ENCODE measurements at places on chromosomes 2 and 18.

GRCh38 chr2:122098306-122098705 lies 342.9 kb downstream of the TSN start:
- DNase-seq, result no peak

DNA sequence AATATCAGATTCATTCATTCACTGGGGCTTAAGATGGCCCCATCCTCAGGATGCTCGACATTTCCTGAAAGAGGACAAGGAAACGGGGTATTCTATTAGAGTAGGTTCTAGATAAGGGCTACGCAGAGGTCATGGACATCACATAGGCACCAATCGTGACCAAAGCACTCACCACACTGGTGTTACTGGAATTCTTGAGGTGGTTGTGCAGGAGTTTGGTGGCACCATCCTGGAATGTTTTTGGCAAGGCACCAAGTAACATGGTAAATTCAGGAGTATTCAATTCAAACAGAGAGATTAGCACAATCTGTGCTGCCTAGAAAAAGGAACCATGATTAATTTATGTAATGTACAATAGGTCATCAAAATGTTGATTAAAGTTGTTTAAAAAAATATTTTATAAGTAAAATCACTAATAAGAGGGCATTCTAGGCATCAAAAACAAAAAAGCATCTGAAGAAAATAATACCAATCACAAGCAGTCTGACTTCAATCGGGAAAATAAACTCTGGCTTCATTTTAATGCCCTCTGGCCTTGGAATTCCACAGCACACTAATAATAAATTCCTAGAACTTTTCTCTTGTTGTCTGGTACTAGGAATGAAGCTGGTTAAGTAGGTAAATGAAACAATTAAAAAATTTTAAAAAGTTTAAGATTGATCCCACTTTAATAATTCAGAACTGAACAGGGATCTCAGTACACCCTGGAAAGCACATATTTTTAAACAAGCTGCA lies 102.8 kb upstream of the TFCP2L1 start:
- no peak for DNase-seq

GRCh38 chr2:15976354-15976753 lies 36.0 kb downstream of the MYCN start:
- DNase-seq, result no peak

DNA sequence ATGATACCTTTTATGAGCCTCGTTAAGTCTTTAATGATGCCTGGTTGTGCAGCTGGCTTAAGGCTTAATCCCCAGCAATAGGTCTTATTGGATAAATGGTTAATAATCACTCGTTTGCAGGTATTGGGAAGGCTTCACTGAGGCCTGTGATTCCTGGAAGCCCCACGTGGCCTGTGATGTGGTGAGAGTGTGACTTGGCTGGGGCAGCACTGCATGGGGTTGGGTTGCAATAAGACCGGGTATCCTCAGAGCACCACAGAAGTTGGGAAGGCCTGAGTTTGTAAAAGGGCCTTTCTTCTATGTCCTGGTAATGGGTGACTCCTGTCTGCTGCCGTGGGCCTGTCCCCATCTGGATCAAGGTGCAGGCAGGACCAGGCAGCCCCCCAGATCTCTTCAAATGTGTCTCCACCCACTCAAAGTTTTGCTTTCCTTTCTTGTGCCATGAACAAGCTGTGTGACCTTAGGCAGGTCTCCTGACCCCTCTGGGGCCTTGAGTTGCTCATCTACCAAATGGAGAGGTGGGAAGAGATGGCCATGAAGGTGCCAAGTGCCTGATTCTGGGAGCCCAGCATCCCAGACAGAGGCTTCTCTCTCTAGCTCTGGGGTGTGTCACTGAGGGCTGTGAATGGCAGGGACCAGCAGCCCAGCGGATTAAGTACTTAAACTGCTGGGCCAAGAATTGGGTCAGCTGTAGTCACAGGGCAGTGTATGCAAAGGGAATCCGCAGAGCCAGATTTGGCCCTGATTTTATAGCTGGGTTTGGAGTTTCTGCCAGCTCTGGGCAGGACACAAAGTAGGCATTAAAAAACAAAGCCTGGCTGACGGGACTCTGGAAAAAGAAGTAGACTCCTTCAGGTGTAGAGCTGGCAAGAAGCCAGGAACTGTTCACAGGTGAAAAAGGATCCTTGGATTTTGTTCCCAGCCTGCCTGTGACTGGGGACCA lies 24.4 kb downstream of the LBH start:
- DNase-seq, result no peak

DNA sequence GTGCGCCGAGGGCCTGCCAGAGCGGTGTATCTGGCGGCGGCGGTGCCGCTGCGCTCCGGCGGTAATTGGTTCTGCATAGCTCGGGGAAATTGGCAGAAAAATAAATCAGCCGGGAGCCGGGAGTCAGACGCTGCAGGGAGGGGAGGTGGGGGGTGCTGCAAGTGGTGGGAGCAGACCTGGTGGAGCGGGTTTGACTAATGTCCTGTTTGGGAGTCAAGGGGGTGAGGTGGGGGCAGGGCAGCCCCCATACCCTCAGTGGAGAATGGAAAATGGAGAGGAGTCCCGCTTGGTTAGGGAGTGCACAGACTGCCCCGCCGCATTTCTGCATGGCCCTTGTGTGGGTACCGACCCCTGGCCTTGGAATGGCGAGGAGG lies 107.3 kb downstream of the DYSF start:
- no peak for DNase-seq

GRCh38 chr18:39359636-39360035 lies 1794.0 kb upstream of the CELF4 start:
- no peak for DNase-seq

DNA sequence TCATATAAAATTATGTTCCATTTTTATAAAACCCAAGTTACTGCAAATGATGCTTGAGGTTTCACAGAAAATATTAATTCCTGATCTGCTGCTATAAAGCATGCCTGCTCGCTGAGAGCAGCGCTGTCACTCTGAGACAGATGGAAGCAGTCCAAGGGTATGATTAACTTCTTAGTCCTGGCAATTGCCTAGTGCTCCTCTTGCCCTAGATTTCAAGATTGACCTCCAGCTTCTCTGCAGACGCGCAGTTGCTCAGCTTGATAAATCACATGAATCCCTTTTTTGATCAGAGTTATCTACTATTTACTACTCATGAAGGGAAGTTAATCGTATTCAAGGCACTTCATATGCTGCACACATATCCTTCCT lies 154.6 kb upstream of the REV1 start:
- no peak for DNase-seq

DNA sequence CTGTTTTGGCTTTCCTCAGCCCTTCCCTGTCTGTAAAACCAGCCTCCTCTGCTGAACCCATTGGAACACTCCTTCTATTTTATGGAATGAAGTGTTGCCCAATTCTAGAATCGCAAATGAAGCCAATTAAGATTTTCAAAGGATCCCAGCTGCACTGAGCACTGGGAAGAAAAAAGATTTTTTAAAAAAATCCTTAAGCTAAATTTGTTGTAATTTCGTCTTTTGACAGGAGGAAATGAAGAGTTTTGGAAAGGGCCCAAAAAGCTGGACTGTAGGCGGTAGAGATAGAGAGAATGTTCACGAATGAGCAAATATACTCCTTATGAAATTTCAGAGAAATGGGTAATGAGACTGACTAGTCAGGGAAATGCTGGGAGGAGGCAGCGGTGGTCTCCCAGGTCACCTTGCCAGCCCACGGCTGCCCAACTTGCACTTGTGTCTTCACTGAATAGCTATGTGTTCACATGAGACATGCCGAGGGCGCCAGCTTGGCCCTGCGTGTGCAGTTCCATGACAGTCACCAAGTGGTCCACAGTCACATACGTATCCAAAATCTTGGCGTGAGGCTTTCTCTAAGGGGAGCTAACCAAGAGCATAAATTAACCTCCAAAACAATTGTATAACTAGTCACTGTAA lies 69.9 kb downstream of the SGPP2 start:
- DNase-seq, result no peak

- no peak for DNase-seq
Measured at GRCh38 chr2:37039580-37039979, 44.6 kb downstream of the HEATR5B start.

GRCh38 chr2:169528271-169528701 lies 18.8 kb downstream of the KLHL41 start:
- peak; percentile 86 for DNase-seq

DNA sequence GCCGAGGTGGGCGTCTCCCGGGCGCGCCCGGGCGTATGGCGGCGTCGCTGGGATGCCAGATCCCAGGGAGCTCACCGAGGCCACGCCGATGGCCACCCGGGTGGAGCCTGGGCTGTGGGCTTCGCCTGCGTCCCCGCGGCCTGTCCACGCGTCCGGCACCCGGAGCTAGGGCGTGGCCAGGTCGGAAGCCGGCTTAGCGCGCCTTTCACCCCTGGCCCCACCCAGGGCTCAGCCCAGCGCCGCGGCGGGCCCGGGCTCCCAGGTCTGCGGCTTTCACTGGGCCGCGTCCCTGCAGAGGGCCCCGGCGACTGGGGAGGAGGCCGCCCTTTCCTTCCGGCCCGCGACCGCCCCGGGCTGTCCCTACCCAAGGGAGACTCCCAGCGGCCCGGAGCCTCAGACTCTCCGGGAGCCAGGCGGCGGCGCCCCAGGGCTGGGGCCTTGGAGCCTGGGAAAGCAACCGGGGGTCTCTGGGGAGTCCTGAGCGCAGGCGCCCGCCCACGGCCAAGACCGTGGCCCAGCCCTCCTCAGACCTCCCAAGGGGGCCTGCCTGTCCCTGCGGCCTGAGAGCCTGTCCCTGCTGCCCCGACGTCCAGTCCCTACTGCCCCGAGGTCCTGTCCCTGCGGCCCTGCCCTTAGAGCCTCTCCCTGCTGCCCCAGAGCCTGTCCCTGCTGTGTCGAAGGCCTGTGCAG lies 36.3 kb upstream of the ITM2C start:
- no peak for DNase-seq

GRCh38 chr2:218298314-218298875 lies 6.1 kb upstream of the TMBIM1 start:
- no peak for DNase-seq

- no peak for DNase-seq
Measured at GRCh38 chr2:74864728-74865722, 31.1 kb downstream of the HK2 start.

GRCh38 chr2:8535821-8536685 lies 145.8 kb upstream of the ID2 start:
- no peak for DNase-seq

GRCh38 chr2:216426938-216427337 lies 14.7 kb downstream of the SMARCAL1 start:
- DNase-seq, result no peak

- peak; percentile 55 for DNase-seq
Measured at GRCh38 chr18:13597068-13597467, 129.3 kb downstream of the FAM210A start.

- DNase-seq, result no peak
Measured at GRCh38 chr2:189421644-189422043, 19.6 kb upstream of the WDR75 start.

DNA sequence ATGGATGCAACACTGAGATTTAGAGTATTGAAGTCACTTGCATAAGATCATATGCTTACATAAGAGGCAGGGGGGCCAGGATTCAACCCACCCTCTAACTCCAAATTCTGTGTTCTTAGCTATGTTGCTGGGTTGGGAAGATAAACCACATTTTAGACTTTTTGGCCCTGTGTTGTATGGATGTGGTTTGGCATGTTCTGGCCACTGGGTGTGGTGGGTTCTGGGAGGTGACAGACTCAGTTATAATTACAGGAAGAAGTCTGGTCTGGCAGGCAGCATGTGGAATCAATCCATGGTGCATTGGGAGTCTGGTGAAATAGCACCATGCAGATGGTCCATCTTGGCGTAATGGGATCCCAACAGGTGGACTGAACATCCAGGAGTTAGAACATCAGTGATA lies 138.9 kb downstream of the LTBP1 start:
- DNase-seq, result no peak

- DNase-seq, result no peak
Measured at GRCh38 chr2:183935005-183935404, 663.3 kb upstream of the ZNF804A start.

DNA sequence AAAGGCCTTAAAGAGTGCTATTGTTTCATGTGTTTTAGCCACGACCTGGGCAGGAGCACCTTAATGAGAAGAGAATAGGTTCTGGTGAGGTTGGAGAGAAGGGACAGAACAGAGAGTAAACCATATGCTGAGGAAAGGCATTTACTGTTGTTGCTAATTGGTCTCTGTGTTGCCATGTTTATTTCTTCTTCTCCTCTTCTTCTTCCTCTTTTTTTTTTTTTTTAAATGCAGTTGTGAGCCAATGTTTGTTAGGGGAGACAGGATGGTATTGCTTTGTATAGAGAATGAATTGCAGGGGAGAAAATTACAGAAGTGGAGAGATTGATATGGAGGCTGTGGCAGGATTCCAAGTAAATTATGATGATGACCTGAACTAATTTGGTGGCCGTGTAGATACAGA lies 2.6 kb downstream of the SCN9A start:
- DNase-seq, result peak; percentile 75

DNA sequence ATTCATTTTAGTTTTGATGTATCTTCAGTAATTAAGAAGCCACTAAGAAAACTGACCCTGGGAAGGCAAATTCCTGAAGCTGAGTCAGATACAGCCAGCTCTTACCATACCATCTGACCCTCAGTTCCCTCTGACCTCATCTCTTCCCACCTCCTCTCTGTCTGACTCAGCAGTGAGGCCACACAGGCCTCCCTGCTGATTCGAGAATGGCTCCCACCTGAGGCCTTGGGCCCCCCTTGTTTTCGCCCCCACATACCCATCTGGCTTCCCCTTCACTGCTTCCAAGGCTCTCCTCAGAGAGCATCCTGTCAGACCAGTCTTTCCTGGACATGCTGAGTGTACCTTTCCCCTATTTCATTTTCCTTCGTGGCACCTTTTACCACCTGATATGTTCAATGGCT lies 71.0 kb upstream of the CYP1B1 start:
- DNase-seq, result peak; percentile 44

GRCh38 chr18:41134426-41134825 lies 820.6 kb upstream of the PIK3C3 start:
- no peak for DNase-seq

- no peak for DNase-seq
Measured at GRCh38 chr18:46939337-46939963, 22.0 kb downstream of the KATNAL2 start.

GRCh38 chr2:170932166-170932565 lies 3.1 kb downstream of the GORASP2 start:
- DNase-seq, result no peak

DNA sequence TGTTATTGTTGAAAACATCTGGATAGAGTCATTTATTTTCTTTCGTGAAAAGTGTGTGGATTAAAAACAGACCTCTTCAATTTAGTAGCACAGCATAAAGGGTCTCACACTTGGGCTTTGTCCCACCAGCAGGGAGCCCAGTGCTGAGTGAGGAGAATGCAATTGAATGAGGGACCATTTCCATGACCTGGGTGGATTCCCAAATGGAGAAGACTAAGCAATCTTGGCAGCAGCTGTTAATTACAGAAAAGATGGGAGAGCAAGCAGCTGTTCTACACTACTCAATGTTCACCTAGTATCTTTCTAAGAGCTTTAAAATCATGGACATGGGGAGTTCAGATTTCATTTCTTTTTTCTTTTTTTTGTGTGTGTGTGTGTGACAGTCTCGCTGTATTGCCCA lies 121.8 kb upstream of the FN1 start:
- DNase-seq, result no peak

DNA sequence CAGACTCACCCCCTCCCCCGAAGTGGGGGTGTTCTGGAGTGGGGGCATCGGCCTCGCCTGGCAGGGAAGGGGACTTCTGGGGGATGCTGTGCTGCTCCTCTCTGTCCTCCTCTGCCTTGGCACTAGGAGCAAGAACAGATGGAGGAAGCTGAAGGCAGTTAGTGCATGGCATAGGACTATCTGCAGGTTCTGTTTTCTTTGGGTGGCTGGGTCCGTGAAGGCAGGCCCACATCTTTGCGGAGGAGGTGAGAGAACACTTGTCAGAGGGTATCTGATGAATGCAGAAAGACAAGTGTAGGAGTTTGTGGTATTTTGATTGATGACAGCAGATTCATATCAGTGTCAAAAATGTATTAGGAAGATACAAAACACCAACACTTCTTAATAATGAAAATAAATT lies 411.4 kb downstream of the TSN start:
- peak; percentile 45 for DNase-seq

Measured in OCI-M1 (cell line).